Stimulated activated CD4-positive, alpha-beta T cell treated with anti-CD3 and anti-CD28 coated beads, Interleukin-15, amount 100 ng/mL, for 1 hour (primary cell): ENCODE measurements at places on chromosomes 12 and 14.

DNA sequence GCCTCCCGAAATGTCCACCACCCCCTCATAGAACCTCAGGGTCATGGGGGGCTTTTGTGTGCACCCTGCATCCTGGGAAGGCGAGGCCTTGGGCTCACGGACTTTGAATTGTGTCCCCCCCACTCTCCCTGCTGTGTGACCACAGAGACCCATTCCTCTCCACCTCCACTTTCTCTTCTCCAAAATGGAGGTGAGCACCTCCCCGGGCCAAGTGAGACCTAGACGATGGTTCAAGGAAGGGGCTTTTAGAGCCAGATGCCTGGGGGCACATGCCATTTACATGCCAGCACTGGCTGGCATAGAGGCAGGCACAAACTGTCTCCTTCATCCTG, 33.5 kb downstream of the CYP46A1 start:
- DNase-seq: no peak

- no peak for DNase-seq
Measured at GRCh38 chr12:129028844-129029243, 175.6 kb downstream of the GLT1D1 start.

DNA sequence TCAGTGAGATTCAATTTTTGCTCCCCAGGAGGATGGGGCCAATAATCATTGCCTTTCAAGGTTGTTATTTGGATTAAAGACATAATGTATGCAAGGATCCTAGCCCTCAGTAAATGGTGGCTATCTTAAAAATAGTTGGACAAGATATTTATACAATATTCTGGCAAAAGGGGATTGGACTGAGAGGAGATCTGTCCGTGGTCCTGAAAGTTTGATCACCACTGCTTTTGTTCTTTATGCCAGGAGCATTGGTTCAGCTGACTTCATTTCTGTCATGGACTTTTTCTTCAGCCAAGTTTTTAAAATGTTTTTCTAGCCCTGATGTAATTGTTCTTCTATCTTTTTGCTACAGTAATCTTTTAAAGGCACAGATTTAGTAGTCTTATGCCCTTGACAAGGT, 70.2 kb upstream of the TCL1A start:
- no peak for DNase-seq

DNA sequence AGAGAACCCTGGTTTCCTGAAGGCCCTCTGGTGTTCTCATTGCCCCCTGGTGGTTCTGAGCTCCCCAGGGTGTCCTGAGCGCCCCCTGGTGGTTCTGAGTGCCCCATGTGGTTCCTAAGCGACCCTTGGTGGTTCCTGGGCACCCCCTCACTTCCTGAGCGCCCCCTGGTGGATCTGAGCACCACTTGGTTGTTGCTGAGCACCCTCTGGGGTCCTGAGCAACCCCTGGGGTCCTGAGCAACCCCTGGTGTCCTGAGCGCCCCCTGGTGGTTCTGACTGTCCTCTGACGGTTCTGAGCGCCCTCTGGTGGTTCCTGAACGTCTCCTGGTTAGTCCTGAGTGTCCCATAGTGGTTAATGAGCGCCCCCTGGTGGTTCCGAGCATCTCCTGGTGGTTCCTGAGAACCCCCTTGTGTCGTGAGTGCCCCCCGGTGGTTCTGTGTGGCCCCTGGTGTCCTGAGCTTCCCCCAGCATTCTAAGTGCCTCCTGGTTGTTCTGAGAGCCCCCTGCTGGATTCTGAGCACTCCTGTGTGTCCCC, 568.3 kb downstream of the TMEM121 start:
- peak; percentile 20 for DNase-seq
